Brain pericyte (primary cell): ENCODE measurements at places on chromosomes 11 and 22.

DNA sequence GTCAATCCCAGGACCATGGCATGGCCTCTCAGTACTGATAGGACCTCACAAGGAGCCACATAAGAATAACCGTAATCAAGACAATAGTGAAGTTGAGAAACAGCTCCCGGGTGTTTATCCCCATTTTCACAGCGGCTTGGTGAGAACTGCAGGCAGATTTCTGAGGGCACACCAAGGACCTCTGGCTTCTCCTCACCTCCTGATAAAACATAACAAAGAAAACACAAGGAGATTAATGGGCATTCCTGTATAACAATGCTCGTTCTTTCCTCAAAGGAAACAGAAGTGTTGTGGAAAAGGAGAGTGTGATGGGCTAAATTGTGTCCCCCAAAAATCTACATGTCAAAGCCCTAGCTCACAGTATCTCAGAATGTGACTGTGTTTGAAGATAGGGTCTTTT, 4.0 kb downstream of the SLN start:
- DNase-seq, result no peak

DNA sequence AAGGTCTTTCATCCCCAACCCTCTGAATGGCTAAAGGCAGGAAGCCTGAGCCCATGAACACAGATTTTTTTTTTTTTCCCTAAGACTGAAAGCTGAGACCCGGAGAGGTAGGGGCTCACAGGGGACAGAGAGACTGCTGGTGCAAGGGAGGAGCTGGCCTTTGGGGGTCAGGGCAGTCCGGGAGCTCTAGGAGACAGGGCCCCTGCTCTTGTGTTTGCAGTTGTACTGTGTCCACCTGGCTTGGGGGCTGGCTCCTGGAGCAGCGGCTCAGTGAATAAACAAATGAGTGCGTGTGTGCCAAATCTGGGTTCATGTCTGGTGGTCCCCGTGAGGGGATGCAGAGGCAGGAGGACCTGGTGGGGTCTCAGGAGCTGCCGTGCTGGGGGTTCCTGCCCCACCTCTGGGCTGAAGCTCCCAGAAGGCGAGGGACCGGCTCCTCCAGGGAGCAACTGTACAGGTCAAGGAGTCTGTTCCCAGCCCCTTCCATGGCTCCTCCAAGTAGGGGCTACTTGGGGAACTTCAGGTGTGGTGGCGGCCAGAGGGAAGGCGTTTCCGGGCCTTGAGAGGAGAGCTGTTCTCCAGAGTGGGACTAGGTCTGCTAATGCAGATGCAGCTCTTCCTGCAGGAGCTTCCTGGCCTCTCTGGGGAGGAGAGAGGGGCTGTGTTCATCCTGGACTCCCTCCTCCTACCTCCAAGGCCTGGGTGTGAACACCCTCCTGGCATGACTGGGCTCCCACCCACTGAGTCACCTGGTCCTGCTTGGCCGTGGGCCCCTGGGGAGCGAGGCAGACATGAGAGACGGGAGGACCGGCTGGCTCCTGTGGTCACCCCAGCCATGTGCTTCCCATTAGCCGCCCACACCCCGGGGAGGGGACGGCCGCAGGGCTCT, 57.6 kb downstream of the FBXO7 start:
- peak; percentile 50 for DNase-seq

GRCh38 chr11:105740164-105740903, 130.5 kb downstream of the GRIA4 start:
- no peak for DNase-seq

GRCh38 chr22:30047364-30047738, 32.9 kb upstream of the HORMAD2 start:
- no peak for DNase-seq

DNA sequence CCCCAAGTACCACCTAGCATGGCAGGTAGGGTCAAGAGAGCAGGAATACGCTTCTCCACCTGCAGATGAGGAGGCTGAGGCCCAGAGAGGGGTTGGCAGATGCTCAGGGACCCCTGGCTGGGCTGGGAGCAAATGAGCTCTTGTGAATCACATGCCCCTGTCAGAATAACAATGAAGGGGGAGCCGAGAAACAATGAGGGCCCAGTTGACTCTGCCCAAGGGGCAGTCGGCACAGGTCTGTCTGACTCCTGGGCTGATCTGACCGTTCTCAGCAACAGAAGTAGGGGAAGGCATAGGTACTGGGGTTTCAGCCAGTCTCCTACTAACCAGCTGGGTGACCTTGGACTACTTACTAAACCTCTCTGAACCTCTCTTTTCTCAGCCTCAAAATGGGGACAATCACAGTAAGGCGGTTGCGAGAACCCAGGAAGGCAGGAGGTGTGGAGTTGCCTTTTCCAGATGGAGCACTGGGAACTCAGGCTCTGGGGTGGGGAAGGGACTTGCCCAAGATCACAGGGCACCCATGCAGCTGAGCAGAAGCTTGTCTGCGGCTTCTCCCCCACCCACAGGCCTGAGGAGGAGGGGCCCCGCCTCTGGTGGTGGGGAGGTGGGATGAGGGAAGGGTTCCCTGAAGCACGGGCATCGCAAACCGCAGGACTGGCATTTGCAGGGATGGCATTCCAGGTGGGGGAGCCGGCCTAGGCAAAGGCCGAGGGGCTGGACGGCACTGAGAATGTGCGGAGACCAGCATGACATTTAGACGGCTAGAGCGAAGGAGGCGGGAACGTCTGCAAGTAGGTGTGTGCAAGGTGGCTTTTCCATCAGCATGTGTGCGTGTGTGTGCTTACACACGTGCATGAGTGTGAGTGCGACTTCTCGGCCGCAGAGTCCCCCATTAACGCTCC, 163.0 kb downstream of the MN1 start:
- DNase-seq, result no peak

DNA sequence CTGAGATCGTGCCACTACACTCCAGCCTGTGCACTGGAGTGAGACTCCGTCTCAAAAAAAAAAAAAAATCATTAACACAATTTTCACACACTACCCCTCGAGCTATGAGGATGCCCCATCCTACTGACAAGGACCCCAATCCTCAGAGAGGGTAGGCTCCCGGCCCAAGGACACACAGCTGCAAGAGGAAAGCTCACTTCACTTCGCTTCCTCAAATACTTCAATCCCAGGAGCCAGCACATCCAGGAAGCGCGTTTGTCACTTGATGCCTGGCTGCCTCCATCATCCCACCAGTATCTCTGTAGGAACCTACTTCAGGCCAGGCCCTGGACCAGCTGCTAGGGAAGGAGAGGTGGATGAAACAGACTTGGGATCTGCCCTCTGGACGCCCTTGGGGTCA, 144.0 kb downstream of the CRYBB2 start:
- DNase-seq, result no peak

DNA sequence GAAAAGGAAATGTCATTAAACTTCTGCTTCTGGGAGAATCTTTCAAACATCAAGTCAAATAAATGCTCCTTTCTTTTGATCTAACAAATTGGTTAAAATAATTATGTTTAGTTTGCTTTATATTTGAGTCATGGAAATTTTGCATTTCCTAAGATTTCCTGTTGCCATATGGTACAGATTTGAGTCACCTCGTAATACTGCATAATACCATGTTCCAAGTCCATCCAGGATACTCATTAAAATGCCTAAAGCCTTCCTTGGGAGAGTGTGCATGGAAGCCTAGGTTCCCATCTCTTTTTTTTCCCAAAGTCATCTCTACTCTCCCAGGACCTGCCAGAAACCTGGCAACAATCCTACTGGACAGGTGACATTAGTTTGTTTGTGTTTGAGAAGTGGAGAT, 4.2 kb downstream of the OR9I1 start:
- DNase-seq, result no peak

DNA sequence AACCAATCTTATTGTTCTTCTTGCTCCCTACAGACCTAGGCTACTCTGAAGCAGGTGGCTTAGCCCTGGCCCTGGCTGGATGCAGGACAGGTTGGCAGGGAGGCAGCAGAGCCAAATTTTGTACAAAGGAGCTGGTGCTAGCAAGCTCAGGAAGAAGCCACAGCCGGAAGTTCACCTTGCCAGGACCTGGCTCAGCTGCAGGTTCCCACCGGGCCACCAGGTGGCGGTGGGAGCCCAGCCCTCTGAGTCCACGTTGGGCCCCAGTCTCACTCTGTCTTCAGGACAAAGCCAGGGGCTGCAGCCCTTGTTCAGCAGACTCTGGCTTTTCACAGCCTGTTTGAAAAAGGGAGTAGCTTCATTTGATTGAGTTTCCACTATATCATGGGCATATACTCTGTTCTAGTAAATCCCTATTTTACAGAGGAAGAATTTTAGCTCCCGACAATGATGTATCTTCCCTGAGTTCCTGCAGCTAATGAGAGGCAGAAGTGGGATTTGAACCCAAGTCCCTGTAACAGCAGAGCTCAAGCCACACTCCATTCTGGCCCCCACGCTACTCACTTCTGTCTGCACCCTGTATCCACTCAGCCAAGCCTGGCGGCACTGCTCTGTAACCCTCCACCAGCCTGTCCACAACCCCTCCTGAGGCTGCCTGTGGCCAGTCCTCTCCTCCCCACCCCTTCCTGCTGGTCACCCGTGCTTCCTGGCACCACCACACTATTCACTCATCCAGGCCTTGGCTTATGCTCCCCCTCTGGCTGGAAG, 3.3 kb downstream of the TKFC start:
- no peak for DNase-seq

DNA sequence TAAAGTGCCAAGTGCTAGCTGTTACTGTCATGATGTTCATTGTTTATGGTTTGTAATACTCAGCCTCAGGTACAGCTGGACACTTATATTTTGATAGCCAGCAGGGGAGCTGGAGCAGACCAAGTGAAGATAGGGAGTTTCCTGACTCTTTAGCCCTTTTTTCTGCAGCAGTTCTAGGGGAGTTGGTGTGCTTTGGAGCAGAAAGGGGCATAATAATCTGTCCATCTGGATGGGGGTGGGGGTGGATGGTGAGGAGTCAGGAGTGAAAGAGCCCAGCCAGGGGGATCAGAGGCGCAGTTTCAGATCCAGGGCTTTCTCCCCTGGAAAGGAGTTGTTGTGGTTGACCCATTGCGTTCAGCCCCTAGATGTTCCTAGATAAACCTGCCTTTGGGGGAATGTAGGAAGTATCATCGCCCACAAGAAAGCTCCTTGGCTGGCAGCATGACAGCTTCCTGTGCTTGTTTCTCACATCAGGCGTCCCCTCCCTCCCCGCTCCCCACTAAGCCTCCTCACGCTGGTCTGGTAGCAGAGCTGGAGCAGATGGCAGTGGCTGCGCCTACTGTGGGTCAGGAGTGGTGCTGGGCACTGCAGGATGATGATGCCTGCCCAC, 41.9 kb downstream of the MED15 start:
- DNase-seq, result peak; percentile 31

- DNase-seq, result no peak
Measured at GRCh38 chr11:80495116-80495515, 1054.3 kb upstream of the TENM4 start.

DNA sequence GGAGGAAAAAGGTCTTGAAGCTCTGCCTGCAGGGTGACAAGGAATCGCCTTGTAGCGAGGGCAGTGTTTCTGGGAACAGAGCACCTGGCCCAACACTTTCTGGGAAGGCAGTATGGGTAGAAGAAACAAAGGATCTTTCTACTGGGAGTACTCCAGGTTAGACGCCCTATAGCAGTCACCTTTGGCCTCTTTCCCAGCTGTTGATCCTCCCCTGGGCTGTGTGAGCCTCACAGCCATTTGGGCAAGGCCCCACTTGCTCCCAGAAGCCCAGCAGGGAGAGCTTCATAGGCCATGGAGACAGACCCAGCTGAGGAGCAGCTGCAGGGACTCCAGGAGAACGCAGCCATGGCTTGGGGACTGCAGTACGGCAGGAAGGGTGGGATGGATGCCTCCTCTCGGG, 1.2 kb downstream of the SLCO2B1 start:
- no peak for DNase-seq

GRCh38 chr11:129992161-129992944, 10.3 kb downstream of the PRDM10 start:
- DNase-seq, result no peak

GRCh38 chr11:122523846-122524805, 131.4 kb upstream of the UBASH3B start:
- DNase-seq, result no peak

DNA sequence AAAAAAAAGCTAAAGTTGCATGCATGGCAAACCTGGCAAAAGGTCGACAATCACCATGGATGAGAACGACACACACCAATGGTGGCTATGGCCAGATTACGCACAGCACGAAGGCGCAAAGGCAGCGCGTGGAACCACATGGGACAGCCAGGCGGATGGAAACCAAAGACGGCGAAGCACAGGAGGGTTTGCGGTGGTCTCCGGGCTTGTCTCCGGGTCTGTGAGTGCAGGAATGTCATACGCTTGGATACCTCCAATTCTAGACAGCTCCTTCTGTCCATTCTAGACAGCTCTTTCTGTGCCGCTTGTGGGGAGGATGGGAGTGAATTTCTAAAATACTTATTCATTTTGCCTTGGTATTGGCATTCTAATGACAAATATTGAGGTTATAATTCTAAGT, 685.4 kb downstream of the BRD1 start:
- DNase-seq, result no peak

DNA sequence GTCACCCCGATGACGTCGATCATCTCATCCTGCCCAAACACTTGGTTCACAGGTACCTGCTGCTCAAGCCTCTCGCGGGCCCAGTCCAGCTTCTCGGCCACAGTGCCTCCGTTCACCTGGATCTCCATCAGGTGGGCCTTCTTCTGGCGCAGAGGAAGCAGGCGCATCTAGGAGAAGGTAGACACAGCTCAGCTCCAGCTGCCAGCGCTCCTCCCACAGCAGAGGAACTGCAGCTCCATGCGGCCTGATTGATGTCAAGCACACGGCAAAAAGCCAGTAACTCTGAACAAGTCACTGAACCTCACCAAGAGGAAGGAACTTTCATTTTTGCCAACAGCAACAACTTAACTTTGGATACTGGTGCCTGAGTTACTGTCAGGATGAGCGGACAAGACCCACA, 4.0 kb downstream of the RPL3 start:
- no peak for DNase-seq

DNA sequence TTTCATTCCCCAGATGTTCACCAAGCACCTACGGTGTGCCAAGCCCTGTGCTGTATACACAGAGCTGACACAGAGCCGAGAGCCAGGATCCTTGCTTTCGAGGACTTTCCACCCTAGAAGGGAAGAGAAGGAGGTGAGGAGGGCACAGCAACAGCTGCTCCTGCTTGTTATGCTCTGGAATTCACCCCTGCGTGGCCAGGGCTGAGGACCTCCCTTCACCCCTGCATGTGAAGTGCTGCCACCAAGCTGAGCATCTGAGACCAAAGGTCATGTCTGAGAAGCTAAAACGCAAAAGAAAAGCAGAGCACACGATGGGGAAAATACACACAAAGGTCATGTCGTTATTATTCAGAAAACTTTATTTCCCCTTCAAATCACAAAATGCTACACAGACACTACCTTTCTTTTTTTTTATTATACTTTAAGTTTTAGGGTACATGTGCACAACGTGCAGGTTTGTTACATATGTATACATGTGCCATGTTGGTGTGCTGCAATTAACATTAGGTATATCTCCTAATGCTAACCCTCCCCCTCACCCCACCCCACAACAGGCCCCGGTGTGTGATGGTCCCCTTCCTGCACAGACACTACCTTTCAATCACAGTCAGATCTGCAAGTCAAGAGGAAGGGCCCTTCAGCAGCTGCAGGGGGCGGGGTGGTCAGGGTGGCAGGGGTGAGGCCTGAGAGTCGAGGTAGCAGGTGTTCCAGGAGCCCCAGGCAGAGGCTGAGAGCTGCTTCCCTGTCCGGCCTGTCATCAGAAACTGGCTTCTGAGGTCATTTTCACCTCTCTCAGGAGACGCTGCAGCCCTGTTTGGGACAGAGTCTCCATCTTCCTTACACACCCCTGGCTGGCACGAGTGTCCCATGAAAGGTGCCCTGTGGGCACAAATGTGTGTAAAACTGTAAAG, 40.1 kb upstream of the PRR5 start:
- DNase-seq, result no peak

- peak; percentile 94 for DNase-seq
Measured at GRCh38 chr11:77047007-77047927, 13.1 kb downstream of the B3GNT6 start.

- no peak for DNase-seq
Measured at GRCh38 chr22:23262518-23263332, 82.4 kb downstream of the BCR start.
